Stimulated activated CD4-positive, alpha-beta T cell treated with anti-CD3 and anti-CD28 coated beads, Interleukin-2, amount 100 ng/mL, for 48 hours (primary cell): ENCODE measurements at places on chromosomes 3 and 15.

DNA sequence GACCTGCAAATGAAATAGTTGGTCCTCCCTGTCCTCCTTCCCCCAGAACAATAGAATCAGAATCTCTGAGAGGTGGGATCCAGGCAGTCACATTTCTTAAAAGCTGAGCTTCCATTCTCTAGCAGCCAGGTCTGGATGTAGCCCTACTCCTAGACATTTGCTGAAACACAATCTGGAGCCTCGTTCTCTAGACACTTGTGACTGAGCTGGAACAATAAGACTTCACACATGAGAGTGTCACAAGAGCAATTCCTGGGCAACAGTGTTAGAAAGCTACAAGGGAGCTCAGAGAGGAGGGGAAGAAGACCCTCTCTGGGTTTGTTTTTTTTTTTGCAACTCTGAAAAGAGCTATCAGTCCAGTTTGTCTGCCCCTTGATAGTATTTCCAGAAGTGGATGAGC, 14.5 kb downstream of the CORO2B start:
- DNase-seq = no peak

GRCh38 chr3:87203809-87204208, 23.3 kb upstream of the CHMP2B start:
- no peak for DNase-seq

DNA sequence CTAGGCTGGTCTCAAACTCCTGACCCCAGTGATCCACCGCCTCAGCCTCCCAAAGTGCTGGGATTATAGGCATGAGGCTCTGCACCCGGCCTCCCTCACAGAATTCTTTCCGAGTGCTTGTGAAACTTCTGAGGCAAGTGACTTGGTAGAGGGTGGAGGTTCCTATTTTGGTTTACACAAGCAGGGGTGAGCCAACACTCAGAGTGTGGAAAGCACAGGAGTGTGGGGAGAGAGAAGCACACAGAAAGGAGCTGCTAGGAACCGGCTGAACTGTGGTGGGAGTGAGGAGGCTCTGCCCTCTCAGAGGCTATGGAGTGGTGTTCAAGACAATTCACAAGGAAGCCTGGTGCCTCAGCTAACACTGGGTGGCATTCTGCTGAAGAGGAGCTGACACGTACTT, 7.7 kb downstream of the CAPN3 start:
- no peak for DNase-seq

- no peak for DNase-seq
Observed at GRCh38 chr3:169384573-169384972, 278.9 kb downstream of the MECOM start.

- no peak for DNase-seq
Observed at GRCh38 chr3:21979706-21980105, 228.7 kb upstream of the ZNF385D start.

DNA sequence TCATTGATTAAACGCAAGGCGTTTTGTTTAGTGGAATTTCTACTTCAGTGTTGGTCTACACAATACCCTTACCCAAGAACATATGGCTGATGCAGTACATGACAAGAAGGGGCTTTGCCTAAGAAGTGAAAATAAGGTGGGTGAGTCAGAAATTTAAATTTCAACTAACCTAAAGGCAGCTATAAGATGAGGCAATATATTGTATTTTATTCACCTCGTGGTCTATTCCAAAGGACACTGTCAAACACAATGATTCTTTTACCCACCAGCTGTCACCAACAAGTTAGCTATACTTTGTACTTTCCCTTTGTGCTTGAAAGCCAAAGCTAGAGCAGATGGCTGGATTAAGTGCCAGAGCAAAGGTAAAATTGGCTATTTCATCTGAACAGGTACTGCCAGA, 10.9 kb upstream of the SETMAR start:
- DNase-seq = no peak

DNA sequence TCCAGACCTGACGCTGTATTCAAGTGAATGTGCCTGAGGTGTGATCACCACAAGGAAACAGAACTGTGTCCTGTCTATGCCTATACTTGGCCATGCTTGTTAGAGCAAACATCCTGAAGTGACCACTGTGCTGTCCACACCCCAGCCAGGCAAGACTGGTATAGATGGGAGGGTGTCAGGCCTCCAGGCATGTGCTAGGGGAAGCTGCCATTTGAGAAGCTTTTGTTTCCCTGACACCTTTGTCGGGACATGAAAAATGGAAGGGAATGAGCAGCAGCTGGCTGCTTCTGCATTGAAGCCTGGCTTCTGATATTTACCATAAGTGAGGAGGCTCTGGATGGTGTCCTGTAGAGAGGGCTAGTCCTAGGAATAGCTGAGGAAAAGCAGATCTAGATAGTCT, 106.2 kb downstream of the CPNE4 start:
- no peak for DNase-seq

DNA sequence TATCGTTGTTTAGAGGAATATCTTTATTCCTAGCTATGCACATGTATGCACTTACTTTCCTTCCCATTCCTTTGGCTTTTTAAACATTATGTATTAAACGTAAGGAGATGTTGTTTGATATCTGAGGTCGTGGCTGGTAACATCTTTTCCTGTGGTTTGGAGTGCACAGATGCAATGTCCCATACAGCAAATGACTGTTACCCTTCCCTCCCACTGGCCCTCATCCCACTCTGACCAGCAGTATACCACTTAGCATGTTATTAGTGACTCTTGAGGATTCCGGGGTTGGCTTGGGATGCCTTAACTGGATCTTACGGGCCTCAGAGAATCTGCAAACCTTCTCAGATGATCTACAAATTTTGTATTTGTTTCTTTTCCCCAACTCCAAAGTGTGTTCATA, 34.5 kb downstream of the TGFBR2 start:
- DNase-seq = no peak

GRCh38 chr3:123476967-123477750, 28.3 kb upstream of the ADCY5 start:
- DNase-seq = no peak

DNA sequence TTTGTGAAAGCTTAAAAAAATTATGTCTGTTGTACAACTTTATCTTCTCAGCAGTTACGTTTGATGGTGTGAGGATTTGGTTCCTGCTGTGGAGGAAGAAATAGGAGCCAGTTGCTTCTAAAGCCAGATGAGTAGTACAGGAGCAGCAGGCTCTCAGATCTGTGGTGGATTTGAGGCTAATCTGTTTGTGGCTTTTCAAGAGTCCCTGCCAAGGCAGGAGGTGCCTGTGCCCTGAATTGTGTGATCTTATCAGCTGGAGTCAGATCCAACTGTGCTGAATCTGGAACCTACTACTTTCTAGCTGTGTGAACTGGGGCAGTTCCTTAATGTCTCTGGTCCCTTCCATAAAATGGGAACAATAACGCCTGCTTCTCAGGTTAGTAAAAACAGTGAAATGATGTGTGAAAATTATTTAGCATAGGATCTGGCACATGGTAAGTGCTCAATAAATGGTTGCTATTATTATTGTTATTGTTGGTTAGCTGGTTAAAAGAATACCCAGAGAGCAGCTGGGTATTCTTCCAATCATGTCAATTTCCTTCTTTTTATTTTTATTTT, 7.7 kb downstream of the CLDN11 start:
- no peak for DNase-seq

GRCh38 chr15:79265167-79265566, 17.4 kb upstream of the ANKRD34C start:
- DNase-seq = no peak

DNA sequence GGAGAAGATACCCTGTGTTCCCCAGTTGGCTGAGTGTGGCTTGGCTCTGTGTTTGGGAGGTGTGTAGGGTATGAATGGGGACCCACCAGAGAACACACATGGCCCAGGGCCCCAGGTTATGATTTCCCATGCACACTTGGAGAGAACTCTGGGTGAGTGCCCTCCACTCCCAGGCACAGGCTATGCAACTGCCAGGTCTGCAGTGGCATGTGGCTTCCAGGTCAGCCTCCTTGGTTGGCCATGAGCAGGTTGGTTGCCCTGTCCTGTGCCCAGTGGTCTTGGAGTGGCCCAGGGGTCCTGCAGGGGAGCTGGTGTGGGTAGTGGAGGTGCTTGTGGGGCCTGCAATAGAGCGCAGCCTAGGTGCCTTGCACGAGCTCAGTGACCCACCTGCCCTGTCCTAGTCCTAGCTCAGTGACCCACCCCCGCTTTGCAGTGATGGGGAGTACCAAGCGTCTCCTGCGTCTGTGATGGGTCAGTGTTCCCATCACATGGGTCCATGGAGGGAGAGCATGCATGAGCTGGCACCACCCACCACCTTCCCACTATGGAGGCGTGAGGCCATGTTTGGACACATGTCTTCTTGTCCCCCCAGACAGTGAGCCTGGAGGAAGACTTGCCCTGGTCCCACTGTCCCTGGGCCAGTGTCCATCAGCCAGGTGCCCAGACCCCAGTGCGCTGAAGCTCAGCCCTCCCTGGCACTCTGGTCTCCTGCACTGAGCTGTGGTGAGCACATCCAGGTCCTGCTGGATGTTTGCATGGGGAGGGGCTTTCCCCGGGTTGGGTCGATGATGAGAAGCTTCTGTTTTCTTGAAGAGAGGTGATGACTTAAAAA, 217.3 kb downstream of the SNRPN start:
- no peak for DNase-seq

DNA sequence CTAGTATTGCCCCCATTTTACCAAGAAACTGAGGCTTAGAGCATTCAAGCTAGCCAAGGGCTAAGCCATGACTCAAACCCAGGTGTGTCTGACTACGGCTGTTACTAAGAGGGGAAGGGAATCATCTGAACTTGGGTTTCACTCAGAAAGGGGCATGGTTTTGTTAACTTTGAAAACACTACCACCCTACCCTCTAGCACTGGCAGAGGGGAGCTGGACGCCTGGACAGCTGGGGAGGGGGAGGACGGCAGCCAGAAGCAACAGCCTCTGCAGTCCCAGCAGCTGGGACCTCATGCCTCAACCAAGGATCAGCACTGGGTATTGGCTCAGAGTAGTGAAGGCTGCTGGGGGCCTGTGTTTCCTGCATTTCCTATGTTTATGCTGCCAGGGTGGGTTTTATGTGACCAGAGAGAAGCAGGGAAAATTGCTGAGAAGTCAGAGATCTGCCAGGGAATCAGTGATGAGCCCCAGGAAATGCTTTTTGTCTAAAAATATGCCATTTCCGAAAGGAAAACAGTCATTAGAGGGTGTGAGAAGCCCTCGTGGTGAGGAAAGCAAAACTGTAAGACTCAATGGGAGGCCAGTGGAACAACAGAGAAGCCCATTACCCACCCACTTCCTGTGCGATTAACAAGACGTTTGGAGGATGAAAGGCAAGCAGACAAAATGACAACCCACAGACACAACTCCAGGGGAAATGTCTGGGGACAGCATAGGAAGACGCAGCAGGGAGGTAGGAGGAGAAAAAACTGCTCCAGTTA, 41.2 kb downstream of the LIPC start:
- peak; percentile 11 for DNase-seq

- no peak for DNase-seq
Observed at GRCh38 chr3:65101450-65101849, 413.6 kb upstream of the ADAMTS9 start.
